ENCODE measurements at places on chromosomes 12 and 14.

- no peak overlapping the region for H3K4me3 ChIP-seq
- no peak overlapping the region for H3K27ac ChIP-seq
- DNase-seq, result no peak
- H3K36me3 ChIP-seq, result no peaks in the 10 kb centered on the region
These were observed 136.4 kb upstream of the NCOR2 start for GRCh38 chr12:124703856-124704255.

DNA sequence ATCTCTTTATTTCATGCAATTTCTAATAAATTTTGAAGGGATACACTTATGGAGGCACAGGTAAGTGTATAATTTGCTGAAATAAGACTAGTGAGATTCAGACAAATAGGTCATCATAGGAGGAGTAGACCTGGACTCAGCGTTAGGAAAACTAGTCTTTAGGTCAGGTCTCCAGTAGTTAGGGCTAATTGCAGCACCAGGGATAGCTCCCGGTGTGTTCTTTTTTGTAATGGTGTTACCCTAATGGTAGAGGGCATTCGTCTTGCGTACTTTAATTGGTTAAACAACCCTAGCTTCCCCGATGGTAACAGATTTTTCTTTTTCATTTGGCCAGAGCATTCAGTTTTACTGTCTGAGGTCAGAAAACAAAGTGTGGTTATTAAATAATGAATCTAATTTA is 64.9 kb downstream of the ARID2 start:
- no peak overlapping the region for H3K4me3 ChIP-seq
- no peak overlapping the region for H3K27ac ChIP-seq
- H3K36me3 ChIP-seq, result peaks cover 8% of the 10 kb centered on the region

- peaks cover 14% of the 10 kb centered on the region for H3K27me3 ChIP-seq
- peaks cover 41% of the 10 kb centered on the region for H3K4me1 ChIP-seq
- H3K27ac ChIP-seq, result peak overlapping the region; percentile 66
- DNase-seq, result no peak
- peaks cover 5% of the 10 kb centered on the region for H3K36me3 ChIP-seq
These were observed 1.9 kb upstream of the SEL1L start for GRCh38 chr14:81535396-81536164.

DNA sequence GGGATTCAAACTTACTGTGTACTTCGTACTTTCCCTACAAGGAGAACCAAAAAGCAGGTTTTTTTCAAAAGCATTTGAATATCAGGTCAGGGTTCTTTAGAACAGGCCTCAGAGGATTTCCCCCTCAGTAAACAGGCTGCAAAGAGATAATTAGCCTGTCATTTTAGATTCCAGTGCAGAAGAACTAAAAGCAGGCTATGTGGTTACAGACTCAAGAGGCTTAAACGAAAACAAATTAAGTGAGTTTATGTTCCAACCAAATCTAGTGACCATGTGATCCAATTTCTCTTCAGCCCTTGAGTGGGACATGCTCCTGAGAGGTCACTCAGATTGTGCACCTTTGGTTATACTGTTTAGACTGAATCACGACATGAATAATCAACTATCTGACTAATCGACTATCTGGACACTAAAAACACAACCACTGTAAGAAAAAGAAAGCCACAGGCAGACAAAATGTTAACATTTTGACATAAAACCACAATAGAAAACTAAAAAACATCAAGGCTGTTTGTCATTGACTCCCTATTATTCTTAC is 4.5 kb downstream of the TMED8 start:
- no peak overlapping the region for H3K4me3 ChIP-seq
- H3K27ac ChIP-seq, result peak overlapping the region; percentile 70
- H3K36me3 ChIP-seq, result peaks cover 25% of the 10 kb centered on the region
- no peak for DNase-seq

DNA sequence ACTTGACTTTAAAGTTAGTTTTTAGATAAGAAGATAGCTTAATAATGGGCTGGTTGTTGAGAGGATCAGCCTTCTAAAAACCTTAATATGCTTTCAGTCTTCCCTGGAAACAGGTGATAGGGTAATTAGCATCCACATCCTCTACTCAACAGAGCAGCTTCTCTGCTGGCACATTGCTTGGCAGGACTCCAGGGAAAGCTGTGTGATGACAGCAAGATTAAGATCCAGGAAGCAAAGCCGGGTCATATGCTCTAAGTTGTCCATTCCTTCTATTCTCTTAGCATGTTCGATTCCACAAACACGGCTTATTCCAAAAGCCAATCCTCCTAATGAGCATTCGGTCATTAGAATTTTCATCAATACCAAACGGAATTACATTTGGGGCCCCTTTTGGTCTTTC is 87.0 kb downstream of the HMGA2 start:
- no peaks in the 10 kb centered on the region for H3K36me3 ChIP-seq
- H3K27ac ChIP-seq, result no peak overlapping the region
- H3K4me1 ChIP-seq, result no peaks in the 10 kb centered on the region
- peaks cover 7% of the 10 kb centered on the region for H3K27me3 ChIP-seq
- H3K4me3 ChIP-seq, result no peak overlapping the region

DNA sequence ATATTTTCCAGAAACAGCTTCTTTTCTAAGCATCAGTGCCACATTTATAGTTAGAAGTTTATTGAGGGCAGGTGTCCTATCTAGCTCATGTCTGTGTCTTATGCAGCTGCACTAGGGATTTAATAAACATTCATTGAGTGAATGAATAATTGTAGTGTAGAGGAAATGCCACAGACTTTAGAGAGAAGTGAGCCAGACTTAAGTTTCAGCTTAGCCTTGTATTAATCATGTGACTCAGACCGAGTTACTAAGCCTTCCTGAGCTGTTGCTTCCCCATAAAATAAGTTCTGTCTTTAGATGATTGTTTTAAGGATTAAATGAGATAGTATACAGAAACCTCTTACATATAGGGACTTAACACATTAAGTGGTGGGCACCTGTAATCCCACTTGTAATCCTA is 236.1 kb upstream of the DDHD1 start:
- no peak overlapping the region for H3K4me3 ChIP-seq
- no peak for DNase-seq
- peaks cover 1% of the 10 kb centered on the region for H3K36me3 ChIP-seq
- H3K27ac ChIP-seq, result no peak overlapping the region

GRCh38 chr12:67042697-67043131 is 226.4 kb upstream of the CAND1 start:
- H3K27me3 ChIP-seq, result peaks cover 6% of the 10 kb centered on the region
- no peak for DNase-seq
- peaks cover 6% of the 10 kb centered on the region for H3K4me1 ChIP-seq
- H3K4me3 ChIP-seq, result no peak overlapping the region
- H3K36me3 ChIP-seq, result no peaks in the 10 kb centered on the region
- no peak overlapping the region for H3K27ac ChIP-seq

DNA sequence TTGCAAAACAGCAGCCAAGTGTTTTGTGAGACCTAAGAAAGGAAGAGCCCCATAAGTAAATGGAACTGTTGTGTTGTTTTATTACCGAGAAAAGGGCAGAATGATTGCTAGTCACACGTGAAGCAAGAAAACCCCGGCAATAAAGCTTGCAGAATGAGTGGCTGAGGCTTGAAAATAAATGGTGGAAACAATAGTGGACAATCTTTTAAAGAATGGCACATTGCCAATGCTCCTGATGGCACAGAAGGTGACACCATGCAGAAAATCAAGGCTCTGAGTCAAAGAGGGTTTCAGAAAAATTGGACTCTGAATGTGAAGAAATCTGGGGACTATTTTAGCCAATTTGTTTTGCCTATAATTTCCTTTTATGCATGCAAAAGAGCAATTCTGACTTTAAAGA is 4.0 kb upstream of the AQP2 start:
- DNase-seq, result no peak
- peak overlapping the region; percentile 95 for H3K27ac ChIP-seq
- no peak overlapping the region for H3K4me3 ChIP-seq
- peaks cover 26% of the 10 kb centered on the region for H3K4me1 ChIP-seq
- no peaks in the 10 kb centered on the region for H3K36me3 ChIP-seq

DNA sequence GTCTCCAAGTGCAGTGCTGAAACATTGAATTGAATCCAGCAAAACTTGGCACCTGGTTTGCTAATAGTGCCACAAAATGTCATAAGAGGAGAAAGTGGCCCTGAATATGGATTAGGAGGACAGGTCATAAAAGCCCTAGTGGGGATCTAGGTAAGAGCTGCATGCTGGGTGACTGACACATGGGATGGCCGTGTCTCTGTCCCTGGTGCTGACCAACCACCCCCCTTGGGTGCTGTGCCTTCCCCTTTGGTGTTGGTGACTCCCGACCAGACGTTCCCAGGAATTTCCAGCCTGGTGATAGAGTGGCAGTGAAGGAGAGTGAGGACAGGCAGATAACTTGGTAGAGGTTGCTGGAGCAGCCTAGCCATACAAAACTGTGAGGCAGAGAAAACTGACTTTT is 142.8 kb downstream of the VRK1 start:
- peak; percentile 4 for DNase-seq
- H3K27me3 ChIP-seq, result no peaks in the 10 kb centered on the region
- H3K36me3 ChIP-seq, result no peaks in the 10 kb centered on the region
- no peak overlapping the region for H3K27ac ChIP-seq

GRCh38 chr14:90756755-90757345 is 59.4 kb downstream of the TTC7B start:
- H3K27me3 ChIP-seq, result peaks cover 3% of the 10 kb centered on the region
- H3K36me3 ChIP-seq, result no peaks in the 10 kb centered on the region
- H3K27ac ChIP-seq, result no peak overlapping the region
- peak overlapping the region; percentile 12 for H3K4me3 ChIP-seq

DNA sequence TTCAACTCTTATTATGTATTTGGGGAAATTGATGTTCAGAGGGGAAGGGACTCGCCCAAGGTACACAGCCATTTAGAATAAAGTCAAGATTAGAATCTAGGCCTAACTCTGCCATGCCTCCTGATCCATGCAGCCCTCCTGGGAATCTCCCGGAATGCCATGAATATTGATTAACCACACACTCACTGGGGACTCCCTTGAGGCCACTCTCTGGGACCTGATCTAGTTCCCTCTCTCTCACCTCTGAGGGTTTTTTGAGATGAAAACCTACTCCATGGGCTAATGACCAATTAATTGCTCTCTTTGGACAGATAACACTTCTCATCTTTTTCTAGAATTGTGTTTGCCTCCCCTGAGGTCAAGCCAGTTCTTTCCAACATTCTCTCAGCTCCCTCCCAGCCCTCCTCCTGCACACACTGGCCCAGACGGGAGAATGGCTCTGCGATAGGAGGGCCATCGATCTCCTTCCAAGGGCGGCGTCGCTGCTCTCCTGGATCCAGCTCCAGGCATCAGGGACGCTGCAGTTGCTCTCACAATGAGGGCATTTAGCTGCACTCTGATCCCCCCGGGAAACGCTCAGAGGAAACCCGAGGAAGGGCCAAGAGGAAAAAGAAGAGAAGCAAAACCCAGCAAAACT is 22.6 kb downstream of the WSCD2 start:
- H3K27ac ChIP-seq, result no peak overlapping the region
- H3K4me1 ChIP-seq, result no peaks in the 10 kb centered on the region
- H3K36me3 ChIP-seq, result no peaks in the 10 kb centered on the region
- no peak for DNase-seq
- no peak overlapping the region for H3K4me3 ChIP-seq

DNA sequence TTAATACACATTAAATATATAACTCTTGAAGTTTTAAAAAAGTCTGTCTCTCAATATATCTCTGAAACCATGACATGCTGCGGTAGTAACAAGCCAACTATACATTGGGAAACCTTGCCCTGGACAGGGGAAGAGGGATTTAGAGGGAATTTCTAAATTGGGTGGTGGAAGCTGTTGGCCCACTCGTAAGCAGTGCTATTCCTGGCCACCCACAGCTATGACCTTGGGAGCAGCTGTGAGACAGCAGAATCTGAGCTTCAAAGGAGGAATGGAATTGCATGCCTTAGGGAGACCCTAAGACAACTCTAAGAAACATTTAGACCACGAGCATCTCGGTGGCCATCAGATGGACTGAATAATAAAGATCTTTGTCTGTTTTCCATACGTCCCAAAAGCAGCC is 15.8 kb upstream of the GCH1 start:
- no peaks in the 10 kb centered on the region for H3K27me3 ChIP-seq
- no peaks in the 10 kb centered on the region for H3K36me3 ChIP-seq
- H3K27ac ChIP-seq, result no peak overlapping the region
- no peaks in the 10 kb centered on the region for H3K4me1 ChIP-seq
- DNase-seq, result no peak
- H3K4me3 ChIP-seq, result no peak overlapping the region

DNA sequence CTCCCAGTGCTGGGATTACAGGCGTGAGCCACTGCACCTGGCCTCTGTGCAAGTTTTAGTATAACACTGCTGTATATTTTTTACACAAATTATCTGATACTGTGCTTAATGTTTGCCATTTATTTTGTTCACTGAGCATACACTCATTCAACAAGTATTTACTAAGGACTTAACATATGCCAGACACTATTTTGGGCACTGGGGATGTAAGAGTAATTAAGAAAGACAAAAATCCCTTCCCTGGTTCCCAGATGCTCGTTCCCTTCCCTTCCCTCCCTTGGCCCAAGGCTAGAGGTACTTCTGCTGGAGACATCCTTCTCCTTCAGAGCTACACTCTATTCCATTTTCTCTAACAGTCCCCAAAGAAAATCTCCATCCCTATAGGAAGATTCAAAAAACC is 12.5 kb downstream of the CIT start:
- no peak overlapping the region for H3K4me3 ChIP-seq
- DNase-seq, result no peak
- peaks cover 19% of the 10 kb centered on the region for H3K36me3 ChIP-seq
- H3K4me1 ChIP-seq, result no peaks in the 10 kb centered on the region
- no peak overlapping the region for H3K27ac ChIP-seq

DNA sequence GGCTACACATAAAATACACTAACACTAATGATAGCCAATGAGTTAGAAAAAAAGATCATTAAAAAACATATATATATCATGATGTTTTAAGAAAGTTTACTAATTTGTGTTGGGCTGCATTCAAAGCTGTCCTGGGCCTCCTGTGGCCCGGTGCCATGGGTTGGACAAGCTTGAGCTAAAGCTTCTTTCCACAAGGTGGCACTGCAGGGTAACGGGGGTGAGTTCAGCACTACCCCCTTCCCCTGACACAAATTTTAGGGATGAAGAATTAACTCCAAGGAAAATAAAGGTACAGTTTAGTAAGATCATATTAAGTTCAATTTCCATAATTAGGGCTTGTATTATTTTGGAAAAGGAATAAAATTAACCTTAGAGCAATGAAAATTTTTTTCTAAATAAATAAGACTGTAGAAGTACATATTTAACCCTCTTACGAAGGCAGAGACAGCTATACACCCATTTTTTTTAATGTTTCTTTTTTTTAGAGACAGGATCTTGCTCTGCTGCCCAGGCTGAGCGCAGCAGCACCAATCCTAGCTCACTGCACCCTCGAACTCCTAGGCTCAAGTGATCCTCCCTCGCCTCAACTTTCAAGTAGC is 38.9 kb downstream of the PPP1R13B start:
- H3K36me3 ChIP-seq, result no peaks in the 10 kb centered on the region
- no peaks in the 10 kb centered on the region for H3K27me3 ChIP-seq
- DNase-seq, result peak; percentile 75
- H3K4me1 ChIP-seq, result peaks cover 10% of the 10 kb centered on the region
- no peak overlapping the region for H3K27ac ChIP-seq
- no peak overlapping the region for H3K4me3 ChIP-seq
